ENCODE measurements at places on chromosomes 3 and 15. TPM values are rescaled to one million over a fixed set of nuclear protein-coding genes. Genes with fewer than 3 reads are reported as not detected.

GRCh38 chr3:61940236-61940635 lies 378.9 kb downstream of the PTPRG start:
- H3K4me3 ChIP-seq: no peak overlapping the region
- peak overlapping the region; percentile 54 for H3K27ac ChIP-seq
- no peaks in the 10 kb centered on the region for H3K27me3 ChIP-seq
- DNase-seq: no peak
- H3K36me3 ChIP-seq: peaks cover 5% of the 10 kb centered on the region

GRCh38 chr3:197406266-197406665 lies 107.9 kb upstream of the DLG1 start:
- peaks cover 12% of the 10 kb centered on the region for H3K4me1 ChIP-seq
- H3K27ac ChIP-seq: no peak overlapping the region
- no peak for DNase-seq
- no peak overlapping the region for H3K4me3 ChIP-seq
- H3K36me3 ChIP-seq: peaks cover 26% of the 10 kb centered on the region

GRCh38 chr15:99502182-99502581 lies 63.6 kb upstream of the MEF2A start:
- no peak overlapping the region for H3K27ac ChIP-seq
- H3K4me1 ChIP-seq: no peaks in the 10 kb centered on the region
- no peak for DNase-seq
- H3K4me3 ChIP-seq: no peak overlapping the region
- no peaks in the 10 kb centered on the region for H3K36me3 ChIP-seq

DNA sequence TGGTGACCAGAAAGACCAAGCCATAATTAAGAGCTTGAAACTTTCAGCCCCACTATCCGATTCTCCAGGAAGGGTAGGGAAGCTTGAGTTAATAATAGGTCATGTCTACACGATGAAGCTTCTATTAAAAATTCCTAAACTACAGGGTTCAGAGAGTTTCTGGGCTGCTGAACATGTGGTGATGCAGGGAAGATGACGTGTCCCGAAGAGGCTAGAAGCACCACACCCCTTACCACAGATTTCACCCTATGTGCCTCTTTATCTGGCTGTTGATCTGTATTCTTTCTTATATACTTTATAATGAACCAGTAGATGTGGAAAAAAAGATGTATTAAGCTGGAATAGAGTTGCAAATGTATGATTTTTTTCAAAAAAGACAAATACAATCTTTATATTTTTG lies 473.4 kb downstream of the NLGN1 start:
- no peaks in the 10 kb centered on the region for H3K27me3 ChIP-seq
- H3K4me1 ChIP-seq: peaks cover 17% of the 10 kb centered on the region
- no peak overlapping the region for H3K4me3 ChIP-seq
- H3K36me3 ChIP-seq: no peaks in the 10 kb centered on the region

- DNase-seq: no peak
- no peak overlapping the region for H3K4me3 ChIP-seq
- no peaks in the 10 kb centered on the region for H3K27me3 ChIP-seq
- H3K27ac ChIP-seq: peak overlapping the region; percentile 12
Observed at GRCh38 chr3:149638228-149639092, 19.4 kb downstream of the WWTR1 start.

- no peaks in the 10 kb centered on the region for H3K36me3 ChIP-seq
- peak overlapping the region; percentile 97 for H3K27ac ChIP-seq
- H3K27me3 ChIP-seq: no peaks in the 10 kb centered on the region
- DNase-seq: no peak
- H3K4me1 ChIP-seq: peaks cover 39% of the 10 kb centered on the region
Observed at GRCh38 chr3:181796641-181797040, 84.9 kb downstream of the SOX2 start.

Gene CACNA1D
- 3.6 TPM for total RNA-seq

All from WTC11 (cell line).